Activated CD8-positive, alpha-beta memory T cell treated with anti-CD3 and anti-CD28 coated beads, Interleukin-2, amount 10 ng/mL, durations not matched to agents 7 days and 5 days (primary cell): ENCODE measurements at places on chromosomes 2 and 18.
A peak's percentile ranks its signal among the peaks of the same experiment; 100 is the strongest.

DNA sequence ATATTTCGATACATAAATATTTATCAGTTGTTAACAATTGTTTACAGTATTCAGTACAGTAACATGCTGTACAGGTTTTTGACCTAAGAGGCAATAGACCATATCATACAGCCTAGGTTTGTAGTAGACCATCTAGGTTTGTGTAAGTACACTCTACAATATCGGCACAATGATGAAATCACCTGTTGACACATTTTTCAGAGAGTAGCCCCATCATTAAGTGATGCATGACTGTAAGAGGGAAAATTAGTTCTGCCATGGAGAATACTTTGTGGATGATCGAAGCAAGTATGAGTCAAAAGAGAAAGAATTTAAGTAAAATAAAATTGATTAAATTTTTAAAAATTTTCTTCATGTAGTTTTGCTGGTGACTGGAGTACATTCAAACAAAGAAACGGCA is 32.6 kb downstream of the VIT start:
- H3K27ac ChIP-seq = no peak overlapping the region
- no peaks in the 10 kb centered on the region for H3K4me1 ChIP-seq
- H3K36me3 ChIP-seq = no peaks in the 10 kb centered on the region
- H3K27me3 ChIP-seq = peaks cover 8% of the 10 kb centered on the region
- DNase-seq = no peak
- H3K4me3 ChIP-seq = no peak overlapping the region

DNA sequence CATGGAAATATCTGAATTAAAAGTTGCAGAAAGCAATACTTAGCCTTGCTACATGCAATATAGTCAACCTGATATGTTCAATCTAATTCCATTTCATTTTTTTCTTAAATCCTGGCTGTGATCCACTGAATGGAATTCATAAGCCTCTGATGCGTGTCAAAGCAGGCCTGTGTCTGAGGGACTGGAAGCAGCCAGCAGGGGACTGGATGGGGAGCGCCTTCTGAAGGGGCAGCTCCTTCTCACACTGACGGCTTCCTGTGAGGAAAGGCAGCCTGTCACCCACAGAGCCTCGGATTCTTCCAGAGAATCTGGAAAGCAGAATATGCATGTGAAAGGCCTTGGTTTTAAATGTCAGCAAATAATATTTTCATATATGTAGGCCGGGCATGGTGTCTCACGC is 73.5 kb downstream of the KCNF1 start:
- H3K27me3 ChIP-seq = peaks cover 5% of the 10 kb centered on the region
- DNase-seq = no peak
- no peak overlapping the region for H3K27ac ChIP-seq
- no peak overlapping the region for H3K4me3 ChIP-seq
- no peaks in the 10 kb centered on the region for H3K36me3 ChIP-seq

DNA sequence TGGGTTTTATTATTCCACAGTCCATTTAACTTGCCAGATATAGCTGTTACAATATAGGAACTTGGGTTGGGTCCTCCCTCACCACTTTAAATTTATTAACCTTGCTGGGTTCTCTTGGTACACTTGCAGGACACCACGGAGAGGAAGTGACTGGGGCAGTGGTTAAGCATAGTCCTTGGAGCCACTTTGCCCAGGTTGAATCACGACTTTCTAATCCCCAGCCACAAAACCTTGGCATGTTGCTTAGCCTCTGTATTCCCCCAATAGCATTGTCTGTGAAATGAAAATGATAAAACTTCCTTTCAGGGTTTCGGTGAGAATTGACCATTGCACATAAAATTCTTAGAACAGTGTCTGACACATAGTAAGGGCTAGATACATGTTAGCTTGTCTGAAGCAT is 221.2 kb downstream of the IRS1 start:
- DNase-seq = no peak
- H3K4me3 ChIP-seq = no peak overlapping the region
- H3K27me3 ChIP-seq = peaks cover 20% of the 10 kb centered on the region
- no peak overlapping the region for H3K27ac ChIP-seq
- no peaks in the 10 kb centered on the region for H3K4me1 ChIP-seq

GRCh38 chr2:211760103-211760502 is 778.5 kb downstream of the ERBB4 start:
- no peak overlapping the region for H3K4me3 ChIP-seq
- no peaks in the 10 kb centered on the region for H3K4me1 ChIP-seq
- no peak overlapping the region for H3K27ac ChIP-seq
- no peaks in the 10 kb centered on the region for H3K36me3 ChIP-seq
- DNase-seq = no peak

DNA sequence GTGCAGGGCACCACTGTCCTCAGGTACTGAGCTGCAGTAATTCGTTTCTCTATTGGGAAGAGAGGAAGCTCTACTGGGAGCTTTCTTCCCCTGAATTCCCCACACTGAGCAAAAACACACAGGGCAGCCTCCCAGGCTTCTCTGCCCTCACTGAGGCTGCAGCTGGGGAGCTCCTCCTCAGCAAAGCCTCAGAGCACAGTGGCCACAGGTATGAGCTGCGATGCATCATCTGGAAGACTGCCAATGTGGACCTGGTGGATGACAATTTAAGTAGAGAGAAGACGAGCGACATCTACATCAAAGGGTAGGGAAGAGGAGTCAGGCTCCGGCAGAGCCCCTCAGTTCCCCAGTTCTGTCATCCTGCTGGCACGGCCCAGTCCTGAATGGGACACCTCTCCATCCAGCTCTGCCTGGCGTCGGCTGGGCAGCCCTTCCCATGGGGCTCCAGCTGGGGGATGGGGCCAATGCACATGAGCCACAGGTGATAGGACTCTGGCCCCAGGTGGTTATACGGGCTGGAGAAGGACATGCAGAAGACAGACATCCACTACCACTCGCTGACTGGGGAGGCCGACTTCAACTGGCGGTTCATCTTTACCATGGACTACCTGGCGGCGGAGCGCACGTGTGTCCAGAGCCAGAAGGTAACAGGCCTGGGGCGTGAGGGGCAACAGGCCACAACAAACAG is 37.6 kb downstream of the LMAN2L start:
- H3K36me3 ChIP-seq = peaks cover 3% of the 10 kb centered on the region
- no peak for DNase-seq
- H3K27ac ChIP-seq = no peak overlapping the region
- no peaks in the 10 kb centered on the region for H3K4me1 ChIP-seq

DNA sequence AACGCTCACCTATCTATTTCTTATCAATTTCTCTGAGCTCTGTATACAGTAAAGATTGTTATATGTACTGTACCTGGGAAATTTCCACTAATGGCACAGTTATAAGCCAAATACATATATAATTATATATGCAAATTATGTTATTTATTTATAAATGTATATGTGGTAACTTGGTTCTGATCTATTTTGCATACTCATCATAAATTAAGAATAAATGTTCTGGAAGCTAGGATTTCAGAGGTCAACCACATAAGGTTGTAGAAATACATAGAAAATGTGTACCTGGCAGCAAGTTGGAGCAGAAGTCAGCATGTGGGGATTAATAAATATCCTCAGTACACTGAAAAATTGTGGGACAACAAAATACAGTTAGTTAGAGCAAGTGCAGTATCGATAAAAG is 353.7 kb upstream of the ZNF521 start:
- H3K27me3 ChIP-seq = no peaks in the 10 kb centered on the region
- H3K36me3 ChIP-seq = no peaks in the 10 kb centered on the region
- H3K27ac ChIP-seq = no peak overlapping the region
- DNase-seq = no peak

GRCh38 chr18:3010086-3010485 is 2.9 kb downstream of the LPIN2 start:
- peak overlapping the region; percentile 35 for H3K4me3 ChIP-seq
- H3K36me3 ChIP-seq = peaks cover 43% of the 10 kb centered on the region
- H3K27me3 ChIP-seq = no peaks in the 10 kb centered on the region
- H3K4me1 ChIP-seq = peaks cover 45% of the 10 kb centered on the region
- DNase-seq = no peak

- peaks cover 61% of the 10 kb centered on the region for H3K36me3 ChIP-seq
- no peak for DNase-seq
- H3K4me3 ChIP-seq = peak overlapping the region; percentile 62
- peak overlapping the region; percentile 85 for H3K27ac ChIP-seq
These were observed 13.0 kb downstream of the YWHAQ start for GRCh38 chr2:9617749-9618148.

GRCh38 chr18:34651586-34652369 is 58.3 kb upstream of the DTNA start:
- H3K36me3 ChIP-seq = no peaks in the 10 kb centered on the region
- peaks cover 2% of the 10 kb centered on the region for H3K27me3 ChIP-seq
- peaks cover 1% of the 10 kb centered on the region for H3K4me1 ChIP-seq
- no peak overlapping the region for H3K27ac ChIP-seq
- H3K4me3 ChIP-seq = no peak overlapping the region
- DNase-seq = no peak

GRCh38 chr2:46557788-46558187 is 78.4 kb downstream of the TMEM247 start:
- peaks cover 23% of the 10 kb centered on the region for H3K36me3 ChIP-seq
- no peak for DNase-seq
- no peaks in the 10 kb centered on the region for H3K27me3 ChIP-seq
- H3K4me1 ChIP-seq = peaks cover 27% of the 10 kb centered on the region
- no peak overlapping the region for H3K4me3 ChIP-seq
- H3K27ac ChIP-seq = no peak overlapping the region

DNA sequence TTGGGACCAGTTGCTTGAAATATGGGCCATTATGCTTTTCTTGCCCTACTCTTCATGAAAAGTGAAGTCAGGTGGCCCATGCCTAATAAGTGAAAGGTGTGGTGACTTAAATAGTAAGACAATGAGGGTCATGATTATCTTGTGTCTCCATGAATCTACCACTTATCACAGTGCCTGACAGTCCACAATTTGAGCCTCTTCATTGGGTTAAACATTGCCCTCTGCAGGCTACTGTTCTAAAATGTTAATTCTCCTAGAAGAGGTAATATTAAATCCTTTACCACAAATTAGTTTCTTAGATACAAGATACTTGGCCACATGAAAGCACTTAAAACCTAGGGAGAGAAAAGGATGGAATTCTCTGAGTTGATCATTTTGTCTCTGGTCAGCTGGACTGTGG is 4.0 kb downstream of the EGR4 start:
- no peak overlapping the region for H3K27ac ChIP-seq
- DNase-seq = no peak
- peaks cover 58% of the 10 kb centered on the region for H3K27me3 ChIP-seq

GRCh38 chr2:84816426-84817026 is 64.4 kb downstream of the TRABD2A start:
- H3K4me1 ChIP-seq = peaks cover 24% of the 10 kb centered on the region
- H3K27ac ChIP-seq = no peak overlapping the region
- H3K27me3 ChIP-seq = peaks cover 5% of the 10 kb centered on the region
- DNase-seq = no peak
- peaks cover 3% of the 10 kb centered on the region for H3K36me3 ChIP-seq

DNA sequence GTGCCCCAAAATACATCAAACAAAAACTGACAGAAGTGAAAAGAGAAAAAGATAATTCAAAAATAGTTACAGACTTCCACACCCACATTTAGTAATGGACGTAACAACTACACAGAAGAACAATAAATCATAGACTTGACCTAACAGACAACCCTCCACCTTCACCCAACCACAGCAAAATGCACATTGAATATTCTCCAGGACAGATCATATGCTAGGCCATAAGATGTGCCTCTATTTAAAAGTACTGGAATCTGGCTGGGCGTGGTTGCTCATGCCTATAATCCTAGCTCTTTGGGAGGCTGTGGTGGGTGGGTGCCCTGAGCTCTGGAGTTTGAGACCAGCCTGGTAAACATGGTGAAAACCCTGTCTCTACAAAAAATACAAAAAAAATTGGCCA is 20.0 kb downstream of the SLC66A2 start:
- no peak overlapping the region for H3K27ac ChIP-seq
- peaks cover 70% of the 10 kb centered on the region for H3K36me3 ChIP-seq
- no peaks in the 10 kb centered on the region for H3K4me1 ChIP-seq
- no peak overlapping the region for H3K4me3 ChIP-seq

DNA sequence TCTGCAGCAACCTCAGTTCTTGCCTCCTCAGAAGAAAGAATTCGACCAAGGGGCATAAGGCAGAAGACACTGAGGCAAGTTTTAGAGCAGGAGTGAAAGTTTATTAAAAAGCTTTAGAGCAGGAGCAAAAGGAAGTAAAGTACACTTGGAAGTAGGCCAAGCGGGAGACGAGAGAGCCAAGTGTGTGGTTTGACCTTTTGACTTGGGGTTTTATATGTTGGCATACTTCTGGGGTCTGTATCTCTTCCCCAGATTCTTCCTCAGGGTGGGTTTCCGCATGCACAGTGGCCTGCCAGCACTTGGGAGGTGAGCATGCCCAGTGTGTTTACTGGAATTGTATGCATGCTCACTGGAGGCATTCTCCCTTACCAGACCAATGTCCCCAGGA is 59.3 kb upstream of the ANKRD44 start:
- H3K27ac ChIP-seq = no peak overlapping the region
- H3K27me3 ChIP-seq = no peaks in the 10 kb centered on the region
- no peak for DNase-seq
- H3K36me3 ChIP-seq = no peaks in the 10 kb centered on the region

GRCh38 chr2:237665713-237666143 is 38.3 kb downstream of the LRRFIP1 start:
- peaks cover 23% of the 10 kb centered on the region for H3K4me1 ChIP-seq
- no peak overlapping the region for H3K27ac ChIP-seq
- no peak overlapping the region for H3K4me3 ChIP-seq
- no peak for DNase-seq
- H3K36me3 ChIP-seq = no peaks in the 10 kb centered on the region

DNA sequence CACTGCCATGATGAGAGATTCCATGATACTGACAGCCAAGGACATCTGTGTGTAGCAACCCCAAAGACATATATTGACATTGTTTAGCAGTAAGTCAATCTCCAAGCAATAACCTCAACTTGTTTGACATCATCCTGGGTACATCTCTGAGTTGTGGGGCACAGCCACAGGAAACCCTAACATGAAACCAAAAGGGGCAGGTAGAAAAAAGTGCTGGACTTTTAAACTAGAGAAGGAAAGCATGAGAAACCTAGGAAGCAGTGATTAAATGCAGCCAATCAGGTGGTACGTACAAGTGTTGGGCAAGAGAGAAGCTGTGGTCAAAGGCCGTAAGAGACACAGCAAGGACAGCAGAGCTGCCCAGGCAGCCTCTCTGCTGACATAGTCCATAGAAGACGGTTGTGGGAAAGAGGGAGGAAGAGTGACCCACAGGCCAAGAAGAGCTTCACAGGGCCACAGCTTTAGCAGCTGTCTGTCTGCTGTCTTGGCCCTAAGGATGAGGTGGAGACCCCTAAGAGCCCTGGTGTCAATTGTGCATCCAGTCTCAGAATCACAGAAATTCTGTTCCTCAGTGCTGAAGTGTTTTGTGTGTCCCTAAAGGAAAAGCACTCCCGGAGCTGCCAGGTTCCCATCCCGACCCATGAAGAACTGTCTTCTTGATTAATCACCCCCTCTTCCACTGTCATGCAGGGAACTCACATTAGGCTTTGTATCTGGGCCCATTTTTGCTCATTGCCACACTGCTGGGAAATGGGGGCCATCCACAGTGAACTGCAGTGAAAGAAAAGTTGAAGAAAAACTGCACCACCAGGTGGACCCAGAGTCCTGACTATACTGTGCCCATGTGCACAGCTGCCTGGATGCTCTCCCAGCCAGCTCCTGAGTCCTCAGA is 25.4 kb upstream of the CHN1 start:
- H3K36me3 ChIP-seq = no peaks in the 10 kb centered on the region
- DNase-seq = peak; percentile 61
- H3K4me1 ChIP-seq = peaks cover 5% of the 10 kb centered on the region
- H3K27me3 ChIP-seq = no peaks in the 10 kb centered on the region
- no peak overlapping the region for H3K4me3 ChIP-seq

- no peak overlapping the region for H3K27ac ChIP-seq
- H3K4me1 ChIP-seq = no peaks in the 10 kb centered on the region
- H3K36me3 ChIP-seq = no peaks in the 10 kb centered on the region
- H3K4me3 ChIP-seq = no peak overlapping the region
These were observed 85.7 kb downstream of the MYCN start for GRCh38 chr2:16025876-16026640.
